ENCODE measurements at places on chromosomes 16 and 17.

GRCh38 chr16:82535262-82535661, 91.5 kb upstream of the CDH13 start:
- DNase-seq = no peak

DNA sequence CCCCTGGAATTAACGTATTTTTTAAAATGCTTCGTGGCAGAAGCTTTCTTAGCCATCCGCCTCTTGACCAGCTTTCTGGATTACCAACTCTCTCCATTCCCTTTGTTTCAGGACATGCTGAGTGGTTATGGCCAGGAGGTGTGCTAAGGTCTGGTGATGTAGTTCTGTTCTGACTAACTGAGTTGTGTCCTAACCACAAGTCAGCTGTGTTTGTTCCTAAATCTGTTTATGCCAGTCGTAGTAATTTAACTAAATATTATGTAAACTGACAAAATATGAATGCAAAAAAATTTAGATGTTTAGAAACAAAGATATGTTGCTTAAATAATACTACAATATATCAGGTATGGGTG, 61.6 kb downstream of the MRTFB start:
- no peak for DNase-seq

DNA sequence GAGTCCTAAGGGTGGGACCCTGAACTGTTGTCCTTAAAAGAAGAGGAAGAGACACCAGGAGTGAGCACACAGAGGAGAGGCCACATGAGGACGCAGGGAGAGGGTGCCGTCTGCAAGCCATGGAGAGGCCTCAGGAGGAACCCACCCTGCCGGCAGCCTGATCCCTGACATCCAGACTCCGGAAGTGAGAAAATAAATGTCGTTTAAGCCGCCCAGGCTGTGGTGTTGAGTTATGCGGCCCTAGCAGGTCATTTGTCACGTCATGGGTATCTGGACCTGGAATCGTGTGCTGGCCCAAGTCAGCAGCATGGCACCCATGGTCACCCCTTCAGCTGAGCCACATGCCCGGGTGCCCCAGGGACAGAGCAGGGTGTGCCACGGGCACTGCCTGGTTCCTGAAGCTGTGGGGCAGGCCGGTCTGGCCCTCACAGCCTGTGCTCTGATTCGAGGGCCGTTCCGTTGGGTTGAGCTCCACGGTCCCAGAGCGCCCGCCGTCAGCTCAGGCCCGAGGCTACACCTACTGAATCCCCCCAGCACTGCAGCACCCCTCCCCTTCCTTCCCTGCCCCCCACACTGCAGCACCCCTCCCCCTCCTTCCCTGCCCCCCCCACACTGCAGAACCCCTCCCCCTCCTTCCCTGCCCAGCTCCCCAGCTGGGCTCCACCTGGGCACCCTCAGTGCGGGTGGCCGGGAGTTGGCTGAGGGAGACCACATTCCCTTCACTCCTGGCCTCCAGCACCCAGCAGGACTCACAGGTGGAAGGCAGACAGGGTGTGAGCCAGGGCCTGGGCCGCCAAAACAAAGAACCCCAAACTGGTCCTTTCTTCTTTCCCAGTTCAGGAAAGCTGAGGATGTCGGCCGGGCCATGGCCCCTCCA, 2.7 kb upstream of the CCDC57 start:
- DNase-seq = no peak

- no peak for DNase-seq
Measured at GRCh38 chr17:9811086-9811485, 10.8 kb downstream of the GSG1L2 start.

GRCh38 chr17:57369509-57369945, 113.2 kb downstream of the MSI2 start:
- DNase-seq = no peak

DNA sequence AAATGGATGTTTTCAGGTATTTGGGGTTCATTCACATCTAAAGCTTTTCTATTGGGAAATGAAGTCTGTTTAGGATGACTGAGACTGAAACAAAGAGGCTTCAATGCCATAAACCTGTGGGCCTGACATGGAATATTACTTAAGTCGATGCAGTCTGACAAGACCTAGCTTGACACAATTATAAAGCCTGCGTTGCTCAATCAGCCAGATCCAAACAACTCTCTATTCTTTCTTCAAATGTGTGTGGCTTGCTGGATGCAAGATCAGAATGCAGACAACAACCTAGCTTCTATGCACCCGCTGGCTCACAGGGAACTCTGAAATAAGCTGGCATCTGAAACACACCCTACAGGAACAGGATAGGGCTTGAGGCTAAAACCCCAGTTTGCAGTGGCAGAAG, 40.0 kb downstream of the RFFL start:
- DNase-seq = no peak

GRCh38 chr17:49549311-49549605, 26.4 kb upstream of the NXPH3 start:
- DNase-seq = no peak

- DNase-seq = no peak
Measured at GRCh38 chr16:52251495-52251894, 295.4 kb downstream of the TOX3 start.

GRCh38 chr17:39225308-39225958, at the start of gene STAC2:
Gene STAC2 (minus strand): TSS chr17:39225945. CDS start chr17:39225502, 443 bp downstream.
- DNase-seq = no peak

GRCh38 chr17:83181991-83182619, 102.7 kb downstream of the METRNL start:
- no peak for DNase-seq

GRCh38 chr16:54928411-54929089, 2.1 kb upstream of the IRX5 start:
- peak; percentile 35 for DNase-seq

DNA sequence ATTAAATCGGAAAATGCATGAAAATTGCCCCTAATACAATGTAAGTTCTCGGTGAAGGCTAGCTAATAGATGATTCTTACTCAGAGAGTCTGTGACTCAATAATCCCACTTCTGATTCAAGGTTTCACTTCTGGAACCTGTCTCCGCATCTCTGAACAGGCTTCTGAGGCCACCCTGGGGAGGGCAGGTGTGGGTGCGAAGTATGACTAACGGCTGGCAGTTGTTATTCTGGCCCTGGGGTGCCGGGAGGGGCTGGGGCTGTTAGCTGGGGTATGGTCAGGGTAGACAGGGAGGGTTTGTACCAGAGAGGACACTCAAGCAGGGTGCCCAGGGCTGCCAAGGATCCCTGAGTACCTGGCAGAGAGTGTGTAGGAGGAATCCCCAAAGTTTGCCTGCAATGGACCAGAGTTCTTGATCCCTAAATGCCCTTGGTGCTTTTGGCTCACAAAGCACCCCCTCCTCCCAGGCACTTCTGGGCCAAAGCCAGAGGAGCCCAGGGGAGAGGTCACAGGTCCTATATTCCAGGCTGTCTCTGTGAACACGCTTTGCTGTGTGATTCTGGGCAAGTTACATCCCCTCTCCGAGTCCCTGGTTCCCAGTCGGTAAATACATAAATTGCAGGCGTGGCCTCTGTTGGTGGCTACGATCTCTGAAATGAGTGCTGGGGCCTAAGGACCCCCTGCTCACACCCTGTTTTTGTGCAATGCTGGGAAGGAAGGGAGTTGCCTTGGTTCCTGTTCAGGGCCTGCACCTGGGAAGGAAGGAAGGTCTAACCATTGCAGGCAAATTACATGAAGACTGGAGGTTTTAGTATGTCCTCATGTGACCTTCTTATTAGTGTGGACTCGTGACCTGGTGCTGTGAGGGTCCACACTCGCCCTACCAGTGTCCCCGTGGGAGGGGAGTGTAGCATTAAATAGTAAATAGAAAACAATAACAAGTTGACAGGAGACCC, 49.9 kb upstream of the CPNE2 start:
- DNase-seq = peak; percentile 90

DNA sequence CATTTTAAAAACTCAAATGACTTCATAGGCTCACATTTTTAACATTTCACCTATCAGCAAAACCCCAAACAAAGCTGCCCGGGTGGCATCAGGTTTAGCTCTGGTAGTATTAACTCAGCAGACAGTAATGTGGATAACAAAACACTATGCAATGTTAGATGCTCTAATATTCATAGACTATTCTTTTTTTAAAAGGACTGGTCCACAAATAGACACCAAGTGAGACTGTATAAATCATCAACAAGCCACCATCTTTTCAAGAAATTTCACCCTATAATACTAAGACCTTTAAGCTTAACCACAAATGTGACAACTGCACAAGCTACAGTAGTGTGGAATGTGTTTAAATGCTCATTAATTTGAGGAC, 20.2 kb downstream of the SNN start:
- DNase-seq = no peak

- no peak for DNase-seq
Measured at GRCh38 chr16:87129771-87130170, 187.4 kb downstream of the C16orf95 start.

GRCh38 chr17:80729761-80730160, 185.1 kb downstream of the RPTOR start:
- DNase-seq = no peak

GRCh38 chr16:69381231-69381630, 4.6 kb downstream of the TERF2 start:
- DNase-seq = no peak

- no peak for DNase-seq
Measured at GRCh38 chr16:10123141-10123540, 59.1 kb downstream of the GRIN2A start.
